ENCODE measurements at places on chromosomes 7 and 10.

DNA sequence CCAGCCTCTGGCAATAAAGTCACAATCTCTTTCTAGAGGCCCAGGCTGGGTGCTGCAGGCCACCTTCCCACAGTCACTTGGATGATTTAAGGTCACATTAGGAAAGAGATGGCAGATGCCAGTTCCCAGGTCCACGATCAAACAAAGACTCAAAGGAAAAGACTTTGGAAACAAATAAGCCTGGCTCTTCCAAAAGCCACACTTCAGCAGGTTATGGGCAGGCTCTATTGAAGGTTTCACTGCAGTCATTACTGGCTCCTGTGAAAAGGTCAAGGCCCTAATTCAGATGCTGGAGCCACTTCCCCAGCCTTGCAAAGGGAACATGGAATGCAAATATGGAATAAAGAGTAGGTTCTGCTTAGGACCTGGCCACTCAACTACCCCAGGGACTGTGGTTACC is 104.0 kb upstream of the ZNF32 start:
- no peak for DNase-seq

- DNase-seq: no peak
These were observed 177.4 kb upstream of the PRR15 start for GRCh38 chr7:29386196-29386765.

DNA sequence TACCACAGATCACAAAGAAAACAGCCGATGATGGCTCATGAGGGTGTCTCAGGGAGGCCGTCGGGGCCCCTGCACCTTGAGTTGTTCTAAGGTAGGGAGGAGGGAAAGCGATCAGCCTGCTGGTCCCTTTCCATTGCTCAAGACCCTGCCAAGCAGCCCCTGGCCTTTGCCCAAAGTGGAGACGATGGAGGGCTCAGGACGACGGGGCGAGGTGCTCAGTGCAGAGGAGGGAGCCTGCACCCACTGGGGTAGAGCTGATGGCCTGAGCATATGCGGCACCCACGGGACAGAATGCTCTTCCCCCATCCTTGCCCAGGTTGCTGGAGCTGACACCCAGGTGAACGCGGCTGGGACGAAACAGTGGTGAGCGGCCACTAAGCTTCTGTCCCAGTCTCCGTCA is 58.3 kb upstream of the FAM20C start:
- DNase-seq: no peak

DNA sequence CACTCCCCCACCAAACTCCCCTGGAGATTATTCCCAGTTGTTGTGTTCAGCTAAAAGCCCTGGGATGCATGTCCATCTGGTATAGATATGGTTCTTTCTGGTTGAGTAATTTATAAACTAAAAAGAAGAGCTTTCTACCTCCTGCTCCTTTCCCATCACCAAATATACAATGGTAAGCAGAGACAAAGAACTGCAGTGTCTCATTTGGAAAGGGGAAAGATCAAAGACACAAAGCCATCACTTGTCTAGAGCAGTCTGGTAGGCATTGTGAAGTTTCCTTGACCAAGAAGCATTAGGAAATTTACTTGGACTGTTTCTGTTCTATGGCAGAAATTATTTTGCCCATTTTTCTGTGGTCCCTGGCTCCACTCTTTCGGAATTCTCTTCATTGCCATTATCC is 24.9 kb upstream of the PANK1 start:
- no peak for DNase-seq

All from CD4-positive, alpha-beta T cell (primary cell).